SJSA1 (cell line): ENCODE measurements at places on chromosomes 1 and 21.

DNA sequence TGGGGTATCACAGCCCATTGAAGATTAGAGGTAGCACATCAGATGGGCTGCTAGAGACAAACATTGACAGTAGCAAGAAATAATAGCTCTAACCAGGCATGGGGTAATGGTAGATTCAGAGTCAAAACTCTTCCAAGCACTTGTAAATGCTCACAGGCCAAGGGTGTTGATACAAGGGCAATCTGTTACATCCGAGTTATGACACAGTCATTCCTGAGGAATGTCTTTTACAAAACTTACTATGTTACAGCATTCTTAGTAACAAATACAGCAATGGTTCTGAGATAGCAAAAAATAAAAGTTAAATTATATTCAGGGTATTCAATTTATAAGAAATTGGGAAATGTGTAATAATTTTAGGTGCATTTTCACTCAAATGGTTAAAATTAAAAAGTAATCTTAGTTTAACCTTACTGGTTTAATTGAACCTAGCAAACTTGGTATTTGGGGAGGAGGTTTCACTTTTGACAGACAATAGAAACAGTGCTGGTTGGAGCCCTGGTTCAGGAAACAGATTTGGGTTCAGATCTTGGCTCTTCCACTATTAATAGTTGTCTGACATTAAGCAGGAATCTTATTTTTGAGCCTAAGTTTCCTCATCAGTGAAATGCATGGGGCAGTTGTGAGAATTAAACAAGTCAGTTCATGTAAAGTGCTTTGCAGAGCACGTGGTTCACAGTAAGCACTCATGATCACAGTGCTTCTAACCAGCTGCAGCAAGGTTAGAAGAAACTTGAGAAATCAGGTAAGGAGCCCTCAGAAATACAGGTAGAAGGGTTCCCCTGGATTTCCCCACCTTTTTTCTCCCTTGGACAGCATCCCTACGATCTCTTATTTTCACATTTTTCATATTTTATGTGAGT, 4.4 kb downstream of the ST3GAL3 start:
- peak; percentile 70 for DNase-seq

GRCh38 chr1:76136894-76137293, 62.3 kb downstream of the ST6GALNAC3 start:
- no peak for DNase-seq

GRCh38 chr1:24315391-24315790, 3.8 kb upstream of the GRHL3 start:
- DNase-seq: no peak

GRCh38 chr1:207888652-207889051, 22.3 kb downstream of the CD34 start:
- DNase-seq: peak; percentile 19

DNA sequence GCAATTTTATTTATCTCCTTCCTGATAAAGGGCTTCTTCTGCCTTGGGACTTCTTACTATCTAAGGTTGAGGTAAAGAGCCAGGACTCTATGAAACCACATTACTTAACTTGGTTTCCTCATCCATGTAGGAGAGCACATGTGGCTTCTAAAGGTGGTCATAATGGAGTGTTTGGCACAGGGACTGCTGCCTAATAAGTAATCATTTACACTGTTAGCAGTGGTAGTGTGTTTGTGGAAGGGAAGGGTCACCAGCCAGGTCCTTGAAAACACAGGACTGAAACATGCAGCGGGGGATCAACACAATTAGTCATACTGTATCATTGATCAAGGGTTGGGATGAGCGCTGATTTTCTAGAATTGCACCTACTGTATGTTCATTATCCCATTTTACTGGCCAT, 59.6 kb downstream of the UCK2 start:
- no peak for DNase-seq

GRCh38 chr1:943545-944340, 15.3 kb downstream of the NOC2L start:
- DNase-seq: peak; percentile 34

- no peak for DNase-seq
These were observed 28.6 kb downstream of the EBNA1BP2 start for GRCh38 chr1:43143441-43143888.

DNA sequence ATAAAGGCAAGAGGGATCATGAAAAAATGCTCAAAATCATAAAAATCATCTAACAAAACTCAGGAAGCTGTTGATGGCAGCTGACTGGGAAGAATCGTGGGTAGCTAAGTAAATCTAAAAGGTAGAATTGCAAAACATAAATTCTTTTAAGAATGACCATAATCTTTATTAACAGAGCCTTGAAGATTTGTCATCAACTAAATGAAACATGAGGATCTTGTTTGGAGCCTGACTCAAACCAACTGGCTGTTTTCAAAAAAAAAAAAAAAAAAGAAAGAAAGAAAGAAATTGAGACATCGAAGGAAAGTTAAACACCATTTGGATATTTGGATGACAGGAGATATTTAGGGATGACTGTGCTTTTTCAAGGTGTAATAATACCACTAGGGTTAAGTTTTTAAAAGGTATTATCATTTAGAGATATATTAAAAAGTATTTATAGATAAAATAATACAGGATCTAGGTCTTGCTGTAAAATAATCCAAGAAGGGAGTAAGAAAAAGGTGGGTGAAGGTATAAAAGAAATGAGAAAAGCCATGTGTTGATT, 48.6 kb downstream of the CD34 start:
- DNase-seq: no peak

GRCh38 chr1:43868741-43869067, 64.9 kb upstream of the ARTN start:
- no peak for DNase-seq

GRCh38 chr1:224513383-224513782, 78.8 kb upstream of the WDR26 start:
- DNase-seq: no peak

DNA sequence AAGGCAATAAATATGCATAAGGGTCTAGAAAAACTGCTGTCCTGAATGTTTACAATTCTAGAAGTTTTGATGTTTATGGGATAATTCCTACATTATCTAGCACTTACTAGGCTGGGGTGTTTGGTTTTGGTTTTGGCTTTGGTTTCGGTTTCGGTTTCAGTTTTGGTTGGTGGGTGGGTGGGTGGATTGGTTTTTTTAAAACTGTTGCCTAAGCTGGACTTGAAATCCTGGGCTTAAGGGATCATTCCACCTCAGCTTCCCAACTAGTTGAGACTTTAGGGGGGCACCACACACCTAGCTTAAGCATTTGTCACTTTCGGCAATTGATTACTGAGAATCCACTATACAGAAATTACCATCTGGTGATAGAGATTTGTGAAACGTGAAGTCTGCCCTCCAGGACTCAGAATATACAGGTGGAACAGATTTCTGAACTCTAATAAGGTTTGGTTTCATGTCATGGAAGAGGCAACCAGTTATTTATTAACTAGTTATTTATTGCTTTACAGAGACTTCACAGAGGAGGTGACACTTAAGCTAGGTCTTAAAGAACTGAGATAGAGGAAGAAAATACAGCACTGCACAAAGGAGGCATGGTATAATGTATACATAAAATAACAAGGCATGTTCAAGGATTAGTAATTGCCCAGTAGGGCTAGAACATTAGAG, 69.6 kb downstream of the PIK3R3 start:
- peak; percentile 11 for DNase-seq

DNA sequence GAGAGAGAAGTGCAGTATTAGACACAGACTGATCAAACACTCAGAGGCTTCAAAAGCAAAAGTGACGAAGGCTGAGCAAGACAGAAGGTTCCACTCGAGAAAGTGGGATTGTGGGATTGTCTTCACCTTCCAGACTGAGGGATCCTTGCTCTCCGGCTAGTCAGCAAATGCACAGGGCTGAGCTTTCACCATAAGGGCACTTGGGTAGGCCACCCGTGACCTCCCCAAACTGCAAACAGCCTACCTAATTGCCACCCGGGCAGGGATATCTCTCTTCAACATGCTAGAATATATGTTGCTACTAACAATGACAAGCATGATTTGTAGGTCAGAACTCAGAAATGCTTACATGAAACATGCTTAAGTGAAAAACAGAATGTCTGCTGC, 35.3 kb upstream of the RIPK4 start:
- DNase-seq: no peak

GRCh38 chr1:59366346-59366745, 69.5 kb downstream of the FGGY start:
- DNase-seq: no peak

GRCh38 chr1:61152066-61152465, 69.7 kb downstream of the NFIA start:
- DNase-seq: no peak

GRCh38 chr1:19882111-19883071, at the start of gene OTUD3:
OTUD3 (plus strand) TSS chr1:19882395; CDS start chr1:19882514, 119 bp downstream.
- DNase-seq: peak; percentile 97

DNA sequence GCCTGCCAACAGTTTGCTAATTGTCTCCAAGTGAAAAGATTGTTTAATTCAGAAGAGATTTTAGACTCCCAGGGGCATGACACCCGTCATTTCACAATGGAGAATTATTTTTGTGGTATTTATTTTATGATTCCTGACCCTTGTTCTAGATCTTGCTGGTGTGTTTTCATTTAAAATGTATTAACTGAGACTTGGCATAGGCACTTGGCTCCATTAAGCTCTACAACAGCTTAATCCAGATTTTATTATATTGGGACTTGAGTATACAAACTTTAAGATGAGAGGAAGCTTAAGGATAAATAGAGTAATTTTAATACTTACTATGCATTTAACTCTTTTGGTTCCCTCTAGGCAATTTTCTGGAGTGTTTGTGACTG, 101.3 kb upstream of the KCNE2 start:
- DNase-seq: no peak

DNA sequence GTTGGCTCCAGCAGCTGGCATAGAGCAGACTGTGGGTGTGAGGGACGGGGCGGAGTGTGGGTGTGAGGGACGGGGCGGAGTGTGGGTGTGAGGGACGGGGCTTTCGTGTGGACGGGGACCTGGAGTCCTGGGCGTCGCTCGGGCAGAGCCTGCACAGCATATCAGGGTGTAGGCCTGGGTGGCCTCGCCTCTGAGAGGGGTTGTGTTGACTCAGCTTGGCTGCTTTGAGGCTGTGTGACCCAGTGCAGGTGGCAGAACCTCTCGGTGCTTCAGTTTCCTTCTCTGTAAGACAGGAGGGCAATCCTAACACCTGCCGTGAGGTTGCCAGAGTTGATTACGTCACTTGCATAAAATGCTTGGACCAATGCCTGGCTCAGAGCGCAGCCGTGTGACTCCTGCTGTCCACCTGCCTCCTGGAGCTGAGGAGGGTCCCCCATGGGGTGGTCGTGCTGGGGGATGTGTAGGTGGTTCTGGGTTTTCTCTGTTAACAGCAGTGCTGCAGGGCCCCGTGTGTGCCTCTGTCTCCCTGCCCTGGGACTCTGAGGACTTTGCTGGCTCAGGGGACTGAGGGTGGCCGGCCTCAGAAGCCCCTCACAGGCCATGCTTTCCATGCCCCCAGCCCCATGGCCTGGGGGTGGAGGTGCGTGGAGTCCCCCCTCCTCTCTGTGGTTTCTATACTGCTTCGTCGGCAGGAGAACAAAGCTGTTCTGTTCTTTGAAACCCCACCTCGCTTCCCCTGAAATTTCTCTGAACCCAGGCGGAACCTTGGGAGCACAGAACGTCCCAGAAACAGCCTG, 15.4 kb downstream of the PDXK start:
- no peak for DNase-seq

- no peak for DNase-seq
These were observed 3.1 kb downstream of the GABRD start for GRCh38 chr1:2022063-2022770.

GRCh38 chr1:54335755-54336108, 70.5 kb downstream of the SSBP3 start:
- DNase-seq: peak; percentile 94

- no peak for DNase-seq
These were observed 6.2 kb downstream of the FBXO2 start for GRCh38 chr1:11648039-11648438.

DNA sequence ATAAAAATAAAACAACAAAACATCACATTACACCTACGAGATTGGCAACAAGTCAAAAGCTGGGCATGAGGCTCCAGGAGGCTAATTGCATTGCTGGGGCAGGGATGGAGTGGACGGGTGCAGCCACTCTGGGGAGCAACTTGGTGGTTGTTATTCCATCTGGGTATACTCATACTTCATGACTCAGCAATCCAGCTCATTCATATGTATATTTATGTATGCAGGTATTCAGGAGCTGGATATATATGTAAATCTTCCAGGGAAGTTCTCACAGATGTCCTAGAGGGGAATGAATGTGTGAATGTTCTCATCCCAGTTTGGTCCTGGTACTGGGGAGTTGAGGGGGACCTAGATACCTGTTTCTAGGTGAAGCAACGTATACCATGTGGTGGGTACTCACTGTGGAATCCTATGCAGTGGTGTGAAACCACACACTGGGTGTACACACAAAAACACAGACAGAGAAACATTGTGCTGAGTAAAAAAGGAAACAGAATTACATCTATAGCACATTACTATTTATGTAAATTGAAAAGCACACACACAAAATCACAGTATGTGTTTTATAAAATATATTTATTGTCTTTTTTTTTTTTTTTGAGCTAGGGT, 79.7 kb upstream of the RAB4A start:
- no peak for DNase-seq

GRCh38 chr1:154431586-154432373, 26.6 kb downstream of the IL6R start:
- DNase-seq: peak; percentile 82

- DNase-seq: no peak
These were observed 27.2 kb upstream of the ATP1A1 start for GRCh38 chr1:116345843-116346242.

GRCh38 chr1:180040034-180040433, 85.4 kb downstream of the CEP350 start:
- peak; percentile 66 for DNase-seq

DNA sequence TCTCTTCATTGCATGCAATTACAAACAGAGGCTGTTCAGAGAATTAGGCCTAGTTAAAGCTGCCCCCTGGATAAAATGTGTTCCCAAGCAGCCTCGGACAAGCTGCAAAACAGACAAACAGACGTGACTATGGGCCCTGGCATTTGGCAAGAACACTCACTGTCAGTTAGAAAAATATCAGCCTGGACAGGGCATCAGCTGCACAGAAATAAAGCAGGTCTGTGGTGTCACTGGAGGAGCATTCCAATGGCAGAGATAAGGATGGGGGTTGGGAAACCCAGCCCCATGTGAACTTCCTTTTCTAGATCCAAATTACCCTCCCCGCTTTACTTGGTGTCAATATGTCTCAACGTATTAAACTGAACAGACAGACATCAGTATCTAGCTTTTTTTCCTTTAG, 177.1 kb downstream of the GPATCH2 start:
- no peak for DNase-seq

- DNase-seq: no peak
These were observed 2.2 kb downstream of the PHGDH start for GRCh38 chr1:119713749-119714456.

GRCh38 chr1:235461954-235462353, 42.3 kb downstream of the B3GALNT2 start:
- DNase-seq: no peak

- DNase-seq: no peak
These were observed 50.8 kb downstream of the TOMM20 start for GRCh38 chr1:235077571-235078479.
